ENCODE measurements at places on chromosomes 12 and 14.

DNA sequence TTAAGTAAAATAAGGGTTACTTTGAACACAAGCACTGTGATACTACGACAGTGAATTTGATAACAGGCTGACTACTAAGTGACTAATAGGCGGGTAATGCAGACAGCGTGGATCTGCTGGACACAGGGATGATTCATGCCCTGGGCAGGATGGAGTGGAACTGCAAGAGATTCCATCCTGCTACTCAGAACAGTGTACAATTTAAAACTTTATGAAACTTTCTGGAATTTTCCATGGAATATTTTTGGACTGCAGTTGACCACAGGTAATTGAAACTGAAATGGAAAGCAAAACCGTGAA lies 46.0 kb downstream of the YEATS4 start:
- DNase-seq = no peak

GRCh38 chr14:35339761-35340406 lies 47.7 kb downstream of the PSMA6 start:
- DNase-seq = no peak

- no peak for DNase-seq
Observed at GRCh38 chr12:92085040-92085735, 60.5 kb downstream of the BTG1 start.

DNA sequence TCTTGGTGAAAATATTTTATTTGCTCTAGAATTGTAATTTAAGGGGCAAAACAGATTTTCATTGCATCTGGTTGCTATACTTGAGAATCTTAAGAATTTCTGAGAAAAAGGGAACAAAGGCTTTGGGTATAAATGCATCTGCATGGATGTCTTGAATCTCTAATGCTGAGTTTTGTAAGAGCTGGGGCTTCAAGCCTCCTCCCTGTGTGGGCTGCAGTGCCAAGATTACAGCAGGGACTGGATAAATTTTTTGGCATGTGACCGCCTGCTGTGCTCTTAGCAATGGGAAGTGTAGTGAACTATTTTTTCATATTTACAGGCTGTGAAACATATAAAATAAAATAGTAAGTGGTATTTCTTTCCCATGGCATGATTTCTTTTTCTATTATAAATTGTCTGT lies 70.0 kb downstream of the SLC38A6 start:
- DNase-seq = no peak

DNA sequence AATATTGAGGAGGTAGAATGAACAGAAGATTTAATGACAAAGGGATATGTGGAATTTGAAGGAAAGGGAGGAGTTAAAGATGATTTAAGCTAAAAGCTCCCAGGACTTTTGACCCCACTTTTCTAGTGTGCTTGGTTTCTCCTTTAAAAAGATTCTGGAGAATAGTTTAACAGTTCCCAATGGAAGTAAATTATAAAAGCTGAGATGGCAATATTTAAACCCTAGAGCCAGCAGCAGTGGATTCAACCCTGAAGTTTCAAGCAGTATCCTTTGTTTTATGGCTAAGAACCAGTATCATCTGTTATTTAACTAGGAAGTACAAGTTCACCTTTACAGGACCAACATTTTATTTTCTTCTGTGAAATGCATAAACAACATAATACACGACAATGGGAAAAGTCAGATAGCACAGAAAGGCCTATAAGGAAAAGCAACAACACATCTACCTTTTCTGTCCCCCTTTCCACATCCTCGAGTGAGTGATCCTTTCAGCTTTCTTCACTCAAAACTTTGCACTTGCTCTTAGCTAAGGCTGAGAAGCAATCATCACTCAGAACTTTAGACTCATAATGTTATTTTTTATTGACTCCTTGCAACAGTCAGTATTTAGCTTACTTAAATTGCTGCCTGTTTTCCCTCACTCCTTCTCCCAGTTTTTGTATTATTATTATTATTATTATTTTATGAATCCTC lies 264.5 kb downstream of the FBXL14 start:
- DNase-seq = no peak

GRCh38 chr12:116539905-116540482 lies 19.2 kb upstream of the MAP1LC3B2 start:
- DNase-seq = no peak

- DNase-seq = no peak
Observed at GRCh38 chr14:54105406-54105805, 148.8 kb upstream of the BMP4 start.

GRCh38 chr12:53677800-53678148 lies 1.9 kb upstream of the ATP5MC2 start:
- DNase-seq = no peak
